Activated T-helper 1 cell treated with anti-CD3 and anti-CD28 coated beads, Interleukin-2, amount 50 U/mL, for 16 hours (primary cell): ENCODE measurements at places on chromosomes 4 and X.

DNA sequence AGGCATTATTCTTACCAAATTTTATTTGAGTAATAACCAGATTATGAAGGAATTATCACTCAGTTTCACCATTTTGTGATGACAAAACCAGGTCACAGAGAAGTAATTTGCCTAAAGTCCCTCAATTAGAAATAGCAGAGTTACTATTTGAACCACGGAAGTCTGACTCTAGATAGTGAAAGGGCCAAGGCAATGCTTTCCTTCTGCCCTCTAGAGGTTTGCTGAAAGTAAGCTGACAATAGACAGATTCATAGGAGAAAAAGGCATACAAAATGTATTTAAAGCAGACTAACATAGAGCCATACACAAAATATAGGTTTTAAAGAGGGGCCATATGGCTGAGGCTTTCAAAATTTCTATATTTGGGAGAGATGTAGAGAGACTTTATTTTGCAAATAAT lies 43.1 kb downstream of the CXXC4 start:
- no peak for DNase-seq

DNA sequence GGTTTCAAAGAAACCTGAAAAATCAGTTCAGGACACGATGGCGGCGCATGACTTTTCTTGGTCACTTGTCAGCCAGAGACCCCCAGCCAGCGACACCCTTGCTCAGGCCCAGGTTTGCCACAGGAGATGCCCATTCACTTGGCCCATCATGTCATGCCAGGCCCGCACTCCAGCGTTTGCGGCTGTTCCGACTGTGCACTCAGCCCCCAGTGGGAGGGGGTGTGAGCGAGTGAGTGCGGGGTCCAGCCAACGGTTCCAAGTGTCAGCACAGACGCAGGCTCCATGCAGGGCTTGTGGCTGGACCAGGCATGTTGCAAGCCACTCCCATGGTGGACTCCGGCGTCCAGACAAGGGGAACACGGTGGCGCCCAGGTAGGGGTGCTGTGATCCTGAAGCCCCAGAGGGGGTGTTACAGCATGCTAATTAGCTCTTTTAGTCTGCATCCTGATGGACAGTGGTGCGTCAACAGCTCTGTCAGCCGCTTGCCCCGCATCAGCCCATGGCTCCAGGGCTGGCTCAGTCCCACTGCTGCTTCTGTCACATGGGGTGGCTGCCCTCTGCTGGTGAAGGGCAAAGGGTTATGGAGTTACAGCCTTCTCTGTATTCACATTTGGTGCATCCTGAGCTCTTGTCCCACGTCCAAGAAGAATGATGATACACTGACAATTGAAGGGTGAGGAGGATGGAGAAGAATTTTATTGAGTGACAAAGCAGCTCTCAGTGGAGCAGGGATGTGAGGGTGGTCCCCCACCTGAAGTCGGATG lies 3.7 kb upstream of the MAEA start:
- no peak for DNase-seq

DNA sequence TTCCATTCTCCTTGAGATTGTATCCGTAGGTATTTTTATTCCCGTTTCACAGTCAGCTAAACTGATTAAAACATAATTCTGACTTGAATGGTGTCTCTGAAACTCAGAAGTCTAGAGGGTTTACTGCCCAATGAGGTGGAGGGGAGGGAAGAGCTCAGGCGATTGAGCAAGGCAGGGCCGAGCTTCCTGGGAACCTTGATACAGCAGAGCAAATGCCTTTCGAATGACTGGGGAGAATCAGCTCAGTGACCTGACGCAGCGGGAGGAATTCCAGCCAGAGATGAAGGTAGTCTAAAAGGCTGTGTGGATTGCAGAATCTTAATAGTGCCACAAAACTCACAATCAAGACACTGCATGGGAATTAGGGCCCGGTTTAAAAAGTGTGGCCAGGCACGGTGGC lies 233.6 kb downstream of the EVC2 start:
- DNase-seq: no peak

DNA sequence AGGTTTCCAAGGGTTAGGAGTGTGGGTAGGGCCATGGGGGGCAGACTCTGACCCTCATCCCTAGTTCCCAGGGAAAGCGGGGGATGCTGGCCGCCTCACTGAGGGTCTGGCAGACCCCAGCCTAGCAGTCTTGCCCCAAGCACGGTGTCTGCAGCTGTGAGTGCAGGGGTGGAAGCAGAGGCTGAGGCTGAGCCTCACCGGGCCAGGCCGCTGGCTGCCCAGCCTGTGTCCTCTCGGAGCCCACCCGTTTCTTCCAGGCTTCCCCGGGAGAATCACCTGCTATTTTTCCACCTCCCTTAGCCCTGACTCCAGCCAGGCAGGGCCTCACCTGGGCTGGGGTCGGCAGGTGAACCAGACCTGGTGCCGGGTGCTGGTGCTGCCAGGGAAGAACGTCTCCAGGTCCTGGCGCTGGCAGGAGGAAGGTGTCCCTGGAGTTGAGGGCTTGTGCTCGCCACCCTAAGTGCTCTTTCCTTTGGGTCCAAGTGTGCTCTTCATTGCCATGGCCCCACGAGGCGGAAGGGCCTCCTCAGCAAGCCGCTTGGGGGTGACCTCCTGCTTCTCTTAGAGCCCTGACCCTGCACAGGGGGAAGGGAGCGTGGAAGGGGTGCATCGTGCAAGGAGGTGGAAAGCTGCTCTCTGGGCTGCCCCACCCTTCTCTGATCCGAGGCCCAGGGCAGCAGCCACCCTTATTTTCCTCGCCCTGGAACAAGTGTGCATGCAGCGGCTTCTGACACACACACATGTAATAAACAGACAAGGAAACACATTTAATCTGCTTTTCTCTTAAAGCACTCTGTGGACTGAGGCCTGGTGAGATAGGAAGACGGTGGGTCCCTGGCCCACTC lies 112.7 kb downstream of the FAM53A start:
- no peak for DNase-seq

DNA sequence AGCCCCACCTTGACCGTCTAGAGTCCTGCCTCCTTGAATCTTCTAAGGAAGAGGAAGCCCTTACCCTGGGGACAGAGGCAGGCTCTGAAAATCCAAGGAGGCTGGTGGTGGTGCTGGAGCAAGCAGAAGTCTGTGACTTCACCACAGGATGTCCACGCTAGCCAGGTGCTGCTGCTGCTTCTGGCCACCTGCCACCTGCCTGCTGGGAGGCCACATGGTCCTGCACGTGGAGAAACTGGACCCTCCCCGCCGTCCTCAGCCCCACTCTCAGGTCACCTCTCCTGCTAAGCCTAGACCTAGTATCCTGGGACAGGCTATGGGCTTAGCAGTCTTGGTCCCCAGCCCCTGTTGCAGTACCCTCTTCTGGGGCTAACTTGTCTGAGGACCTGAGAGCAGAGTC lies 15.8 kb downstream of the TMEM31 start:
- DNase-seq: no peak

- DNase-seq: no peak
Measured at GRCh38 chr4:68249434-68249833, 3.9 kb upstream of the TMPRSS11B start.

DNA sequence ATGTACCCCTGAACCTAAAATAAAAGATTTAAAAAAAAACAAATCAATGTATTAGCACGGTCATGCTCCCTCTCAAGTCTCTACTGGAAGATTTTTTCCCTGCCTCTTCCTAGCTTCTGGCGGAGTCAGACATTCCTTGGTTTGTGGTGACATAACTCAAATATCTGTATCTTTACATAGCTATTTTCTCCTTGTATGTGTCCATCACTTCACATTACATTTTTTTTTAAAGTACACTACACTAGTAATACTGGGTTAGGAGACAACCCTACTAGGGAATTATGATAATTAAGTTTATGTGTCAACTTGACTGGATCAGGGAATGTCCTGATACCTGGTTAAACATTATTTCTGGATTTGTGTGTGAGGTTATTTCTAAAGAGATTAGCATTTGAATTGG lies 1197.9 kb downstream of the TECRL start:
- no peak for DNase-seq

DNA sequence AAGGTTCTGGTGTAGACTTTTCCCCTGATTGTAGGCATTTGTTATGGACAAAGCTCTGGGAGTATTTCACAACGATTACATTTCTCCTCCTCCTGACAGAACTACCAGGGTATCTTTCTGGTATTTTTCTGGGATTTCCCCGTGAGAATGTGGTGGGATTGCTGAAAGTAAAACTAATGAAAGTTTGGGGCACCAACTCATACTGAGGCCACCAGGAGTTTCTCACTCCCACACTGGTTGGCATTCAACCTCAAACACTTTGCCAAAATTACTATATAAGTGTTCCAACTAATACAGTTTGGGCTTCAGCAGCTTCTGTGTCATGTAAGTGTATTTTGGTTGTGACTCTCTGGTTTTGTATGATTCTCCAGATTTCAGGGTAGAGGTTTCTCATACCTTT lies 855.1 kb downstream of the GLUD2 start:
- no peak for DNase-seq

GRCh38 chrX:10062980-10063379 lies 93.8 kb upstream of the CLCN4 start:
- no peak for DNase-seq

DNA sequence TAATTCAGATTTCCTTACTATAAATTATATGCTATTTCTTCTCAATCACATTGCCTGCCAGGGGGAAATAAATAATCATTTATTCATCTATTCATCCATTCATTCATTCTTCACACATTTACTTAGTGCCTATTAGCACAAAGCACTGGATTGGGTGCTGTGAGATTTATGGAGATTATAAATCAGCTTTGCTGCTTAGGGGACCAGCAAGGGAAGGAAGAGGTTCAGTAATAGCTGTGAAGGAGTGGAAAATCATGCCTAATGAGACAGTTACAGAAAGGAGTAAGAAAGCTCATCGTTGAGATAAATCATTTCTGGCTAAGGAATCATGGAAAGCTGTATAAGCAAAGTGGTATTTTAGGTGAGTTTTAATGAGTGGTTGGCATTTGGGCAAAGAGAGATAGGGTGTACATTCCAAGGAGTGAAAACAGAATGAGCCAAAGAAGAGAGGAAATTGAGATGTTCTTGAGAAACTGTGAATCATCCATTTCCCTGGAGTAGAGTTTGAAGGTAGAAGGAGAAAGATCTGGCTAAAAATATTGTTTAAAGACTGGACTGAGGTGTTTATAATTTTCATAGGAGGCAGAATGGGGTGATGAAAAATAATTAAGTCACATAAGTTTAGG lies 9.6 kb downstream of the ARSJ start:
- DNase-seq: no peak

GRCh38 chrX:22349116-22349515 lies 76.4 kb downstream of the CBLL2 start:
- DNase-seq: no peak

DNA sequence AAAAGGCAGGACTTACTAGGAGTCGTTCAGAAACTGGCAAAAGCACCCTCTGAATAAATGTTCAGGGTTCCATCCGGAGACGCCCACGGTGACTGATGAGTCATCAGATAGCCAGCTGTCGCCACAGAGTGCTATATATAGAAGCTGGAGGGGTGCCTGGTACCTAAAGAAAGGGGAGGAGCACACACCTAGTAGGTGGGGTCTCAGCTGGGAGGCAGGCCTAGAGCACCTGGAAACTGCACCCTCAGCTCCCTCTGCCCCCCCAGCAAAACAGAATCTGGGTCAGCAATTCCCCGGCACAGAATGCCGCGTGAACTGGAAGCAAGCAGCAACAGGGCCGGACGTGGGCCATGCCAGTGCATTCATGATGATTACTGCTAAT lies 242.0 kb downstream of the BCOR start:
- DNase-seq: peak; percentile 26

DNA sequence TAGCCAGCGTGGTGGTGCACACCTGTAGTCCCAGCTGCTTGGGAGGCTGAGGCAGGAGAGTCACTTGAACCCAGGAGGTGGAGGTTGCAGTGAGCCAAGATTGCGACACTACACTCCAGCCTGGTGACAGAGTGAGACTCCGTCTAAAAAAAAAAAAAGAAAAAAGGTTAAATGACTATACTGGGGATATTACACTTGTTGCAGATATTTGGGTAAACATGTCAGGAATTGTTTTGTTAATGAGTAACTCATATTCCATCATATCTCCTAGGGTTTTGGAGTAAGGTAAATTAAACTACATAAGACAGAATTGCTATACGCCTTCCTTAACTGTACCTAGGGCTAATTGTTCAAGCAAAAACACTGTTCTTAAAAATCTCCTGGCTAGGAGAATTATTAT lies 291.4 kb upstream of the IGFBP7 start:
- no peak for DNase-seq

GRCh38 chr4:119212234-119212963 lies at the start of gene USP53:
Gene USP53, plus strand, starts transcription at chr4:119212713. Its CDS starts 27,047 bp downstream, at chr4:119239760.
- DNase-seq: peak; percentile 96

- no peak for DNase-seq
Measured at GRCh38 chrX:261919-262352, 19.2 kb upstream of the PLCXD1 start.

GRCh38 chr4:189420572-189420971 lies 520.1 kb upstream of the FRG1 start:
- no peak for DNase-seq

- DNase-seq: no peak
Measured at GRCh38 chrX:119887721-119888425, 7.8 kb upstream of the AKAP14 start.

GRCh38 chr4:87521757-87522374 lies 7.3 kb downstream of the SPARCL1 start:
- DNase-seq: no peak

DNA sequence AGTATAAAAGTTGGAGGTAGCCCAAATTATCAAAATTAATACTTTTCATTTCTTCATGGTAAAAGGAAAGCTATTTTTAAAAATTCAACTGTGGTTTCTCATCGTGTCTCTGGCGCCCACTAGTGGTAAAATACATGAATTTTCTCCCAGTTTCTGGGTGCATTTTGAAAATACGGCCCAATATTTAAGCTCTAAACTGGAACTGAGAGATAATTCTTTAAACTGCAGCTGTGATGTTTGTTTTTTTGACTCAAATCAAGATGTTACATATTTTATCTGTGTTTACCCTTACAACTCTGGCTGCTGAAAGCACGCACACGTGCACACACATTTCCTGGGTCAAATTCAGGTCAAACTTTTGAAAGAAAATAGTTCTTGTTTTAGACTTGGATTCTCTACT lies 123.9 kb upstream of the ACSL4 start:
- no peak for DNase-seq

DNA sequence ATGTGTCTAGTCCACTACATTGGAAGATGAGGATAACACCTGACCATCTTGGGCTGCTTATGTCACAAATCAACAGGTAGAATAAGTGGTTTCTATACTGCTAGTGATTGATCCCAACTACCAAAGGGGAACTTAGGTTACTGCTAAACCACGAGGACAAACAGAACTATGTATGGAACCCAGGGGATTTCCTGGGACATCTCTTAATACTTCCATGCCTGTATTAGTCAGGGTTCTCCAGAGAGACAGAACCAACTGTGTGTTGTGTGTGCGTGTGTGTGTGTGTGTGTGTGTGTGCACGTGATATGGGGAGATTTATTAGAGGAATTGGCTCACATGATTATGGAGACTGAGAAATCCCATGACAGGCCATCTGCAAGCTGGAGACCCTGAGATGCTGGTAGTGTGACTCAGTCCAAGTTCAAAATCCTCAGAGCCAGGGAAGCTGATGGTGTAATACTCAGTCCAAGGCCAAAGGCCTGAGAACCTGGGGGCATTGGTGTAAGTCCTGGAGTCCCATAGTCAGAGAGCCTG lies 16.2 kb upstream of the AFF1 start:
- no peak for DNase-seq

GRCh38 chr4:41750121-41750625 lies 1.6 kb upstream of the PHOX2B start:
- DNase-seq: no peak

- no peak for DNase-seq
Measured at GRCh38 chr4:148052448-148052847, 320.6 kb downstream of the ARHGAP10 start.

- no peak for DNase-seq
Measured at GRCh38 chr4:145887241-145887991, 51.2 kb downstream of the ZNF827 start.

- no peak for DNase-seq
Measured at GRCh38 chrX:123425471-123425870, 241.4 kb downstream of the GRIA3 start.
